ENCODE measurements at places on chromosomes 3 and 15. TPM values are rescaled to one million over a fixed set of nuclear protein-coding genes. Genes with fewer than 3 reads are reported as not detected.

DNA sequence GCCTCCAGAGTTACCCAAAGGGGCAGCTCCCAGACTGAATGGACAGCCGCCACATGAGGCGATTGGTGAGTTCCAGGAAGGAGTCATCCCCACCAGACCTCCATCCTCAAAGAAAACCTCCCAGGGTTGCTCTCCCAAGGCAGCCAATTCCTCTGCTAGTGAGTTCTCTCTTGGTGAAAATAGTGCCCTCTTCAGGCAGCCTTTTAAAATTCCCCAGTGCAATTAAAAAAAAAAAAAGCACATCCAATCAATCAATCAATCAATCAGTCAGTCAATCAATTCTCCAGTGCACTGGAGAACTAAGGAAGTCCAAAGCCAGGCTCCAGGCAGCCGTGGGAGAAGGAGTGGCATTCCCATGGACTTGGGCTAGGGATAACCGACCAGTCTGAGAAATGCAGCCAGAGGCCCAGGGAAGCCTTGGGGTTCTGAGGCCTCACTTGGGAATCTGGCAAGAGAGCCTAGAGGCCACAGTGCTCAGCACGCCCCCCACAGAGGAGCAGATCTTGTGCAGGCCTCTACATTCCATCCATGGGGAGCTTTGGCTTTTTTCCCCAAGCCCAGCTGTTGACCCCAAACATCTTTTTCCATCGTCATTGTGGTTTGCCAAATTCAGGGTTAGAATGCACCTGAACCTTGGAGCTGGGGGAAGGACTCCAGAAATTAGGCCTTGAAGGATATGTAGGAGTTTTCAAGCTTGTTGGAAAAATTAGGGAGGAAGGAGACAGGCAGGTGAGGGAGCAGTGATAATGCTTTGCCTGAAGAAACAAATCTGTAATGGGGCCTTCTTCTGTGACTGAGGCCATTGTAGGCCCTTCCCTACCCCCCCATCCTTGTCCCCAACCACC is 4.8 kb downstream of the PAQR5 start:
- no peak for DNase-seq

DNA sequence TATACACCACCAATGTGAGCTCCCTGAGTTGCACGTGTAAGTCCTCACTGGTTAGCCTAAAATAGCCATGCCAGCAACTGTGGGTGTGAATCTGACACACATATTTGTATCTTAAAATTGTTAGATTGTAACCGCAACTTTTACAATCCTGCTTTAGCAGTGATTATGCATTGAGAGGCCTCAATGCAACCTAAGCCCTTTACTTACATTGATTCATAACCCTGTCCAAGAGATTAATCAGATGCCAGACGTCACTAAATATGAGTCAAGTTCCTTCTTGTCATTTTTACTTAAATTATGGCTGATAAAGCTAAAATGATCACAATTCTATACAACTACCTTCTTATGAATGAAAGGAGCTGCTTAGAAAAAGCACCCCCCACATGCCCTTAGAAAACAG is 46.9 kb downstream of the IL17RD start:
- no peak for DNase-seq

DNA sequence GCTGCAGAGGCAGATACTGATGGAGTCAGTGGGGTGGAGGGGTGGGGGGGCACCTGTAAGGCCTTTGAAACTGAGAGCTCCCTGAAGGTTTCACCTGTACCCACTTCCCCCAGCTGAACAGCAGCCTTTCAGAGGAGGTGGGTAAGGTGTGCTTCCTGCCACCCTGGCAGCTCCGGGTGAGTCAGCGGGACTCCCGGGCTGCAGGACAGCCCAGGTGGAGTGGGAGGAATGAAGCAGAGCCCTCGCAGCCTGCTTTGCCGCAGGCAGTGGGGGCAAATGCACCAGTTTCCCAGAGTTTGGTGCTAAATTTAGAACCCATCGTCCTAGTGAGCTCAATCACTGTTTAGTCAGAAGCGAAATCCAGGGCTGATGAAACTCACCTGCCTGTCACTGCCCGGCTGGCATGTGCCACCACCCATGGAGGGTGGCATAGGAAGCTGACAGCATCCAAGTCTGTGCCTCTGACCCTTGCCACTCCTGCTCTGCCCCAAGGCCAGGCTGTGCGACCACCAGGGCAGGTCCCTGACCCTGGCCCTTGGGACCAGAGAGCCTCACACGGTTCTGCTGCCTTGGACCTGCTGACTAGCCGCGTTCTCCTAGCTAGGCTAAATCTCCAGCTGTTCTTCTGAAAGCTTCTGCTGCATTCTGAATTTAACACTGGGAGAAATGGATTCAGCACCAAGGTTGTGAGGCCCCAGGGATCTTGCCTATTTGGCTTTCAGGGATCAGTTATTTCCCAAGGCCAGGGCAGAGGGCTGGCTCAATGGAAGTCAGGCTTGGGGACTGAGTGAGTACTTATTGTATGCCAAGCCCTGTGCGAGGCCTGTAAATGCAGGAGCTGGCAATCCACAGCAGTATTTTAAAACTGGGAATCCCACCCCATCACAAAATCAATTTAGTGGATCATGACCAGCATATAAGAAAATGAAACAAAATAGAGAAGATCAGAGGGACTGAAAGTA is 67.3 kb upstream of the RASGRF1 start:
- no peak for DNase-seq

- DNase-seq: no peak
Observed at GRCh38 chr3:100213891-100214573, 46.8 kb upstream of the TBC1D23 start.

DNA sequence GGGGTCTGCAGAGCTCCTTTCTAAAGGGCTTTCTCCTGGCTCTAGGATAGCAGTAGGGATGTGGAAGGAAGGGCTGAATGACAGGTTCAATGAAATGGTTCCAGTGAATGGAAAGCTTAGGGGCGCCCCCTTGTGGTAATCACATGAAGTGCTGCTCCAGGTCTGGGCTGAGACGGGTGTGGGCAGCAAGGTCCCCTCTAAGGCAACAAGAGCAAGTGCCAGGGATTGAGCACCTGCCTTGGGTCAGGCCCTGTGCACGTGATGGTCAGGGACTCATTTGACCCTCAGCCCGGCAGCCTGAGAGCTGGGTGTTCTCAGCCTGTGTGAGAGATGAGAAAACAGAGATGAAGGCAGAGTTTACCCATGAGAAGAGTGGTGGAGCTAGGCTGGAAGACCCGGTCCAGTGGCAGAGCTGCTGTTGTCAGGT is 12.1 kb upstream of the CX3CR1 start:
- DNase-seq: peak; percentile 35

GRCh38 chr3:45958321-45958791 is 15.1 kb downstream of the CXCR6 start:
- DNase-seq: peak; percentile 69

GRCh38 chr3:25831578-25831977 is 41.7 kb downstream of the OXSM start:
- peak; percentile 33 for DNase-seq

DNA sequence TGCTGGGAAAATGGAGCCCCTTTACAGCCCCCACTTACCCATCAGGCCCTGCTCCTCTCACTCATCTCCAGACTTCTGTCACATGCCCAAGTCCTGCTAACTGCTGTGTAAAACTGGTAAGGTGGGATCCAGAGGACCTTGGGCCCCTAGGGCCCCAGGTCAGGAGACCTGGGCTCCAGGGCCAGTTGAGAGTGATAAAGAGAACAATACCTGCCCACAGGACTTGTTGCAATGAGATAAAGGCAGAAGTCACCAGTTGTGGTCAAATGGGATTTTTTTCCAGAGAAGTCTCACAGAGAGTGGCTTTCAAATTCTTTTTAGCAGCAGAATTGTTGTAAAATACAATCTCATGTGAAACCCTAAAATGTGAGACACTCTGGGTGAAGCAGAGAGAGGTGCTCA is 753 bp downstream of the FURIN start:
- DNase-seq: no peak

GRCh38 chr15:90062462-90062932 is 39.8 kb downstream of the IDH2 start:
- DNase-seq: no peak

GRCh38 chr3:184235381-184236032 is 6.1 kb downstream of the VWA5B2 start:
- DNase-seq: peak; percentile 29

DNA sequence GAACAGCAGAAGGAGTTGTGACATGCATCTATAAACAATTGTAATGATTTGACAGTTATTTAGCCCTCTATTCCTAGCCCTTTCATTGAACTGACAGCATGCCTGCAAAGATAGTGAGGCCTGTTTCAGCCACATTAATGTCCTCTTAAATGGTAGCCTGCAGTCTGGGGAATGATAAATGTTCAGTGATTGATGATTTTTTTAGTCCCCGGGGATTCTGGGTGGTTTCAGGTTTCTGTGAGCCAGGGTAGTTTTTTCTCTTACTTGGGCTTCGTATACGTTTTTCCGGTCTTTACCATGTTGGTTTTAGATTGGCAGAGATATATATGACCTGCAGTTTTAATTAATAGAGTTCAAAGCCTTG is 172.0 kb downstream of the TCF12 start:
- no peak for DNase-seq

- no peak for DNase-seq
Observed at GRCh38 chr3:135760581-135760980, 204.9 kb upstream of the PPP2R3A start.

DNA sequence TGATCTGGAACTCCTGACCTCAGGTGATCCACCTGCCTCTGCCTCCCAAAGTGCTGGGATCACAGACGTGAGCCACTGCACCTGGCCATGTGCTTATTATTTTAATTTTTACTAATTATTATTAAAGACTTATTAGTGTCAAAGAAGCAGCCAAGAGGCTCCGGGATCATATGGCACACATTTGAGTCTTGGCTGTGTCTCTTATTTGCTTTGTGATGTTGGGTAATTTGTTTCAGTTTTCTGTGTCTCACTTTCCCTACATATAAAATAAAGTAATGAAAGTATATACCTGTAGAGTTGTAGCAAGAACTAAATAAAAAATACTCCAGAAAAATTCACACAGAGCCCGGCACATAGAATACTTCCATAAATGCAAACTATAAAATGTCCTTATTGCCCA is 238.0 kb upstream of the TBL1XR1 start:
- no peak for DNase-seq

GRCh38 chr3:17151598-17152373 is 267.0 kb downstream of the PLCL2 start:
- no peak for DNase-seq

GRCh38 chr3:178182337-178182779 is 353.9 kb upstream of the KCNMB2 start:
- no peak for DNase-seq

GRCh38 chr15:100206643-100207042 is 135.1 kb downstream of the ADAMTS17 start:
- DNase-seq: no peak

GRCh38 chr15:73139744-73140553 is 87.7 kb downstream of the NEO1 start:
- no peak for DNase-seq

- no peak for DNase-seq
Observed at GRCh38 chr3:168988853-168989252, 674.7 kb downstream of the MECOM start.

- no peak for DNase-seq
Observed at GRCh38 chr3:190716211-190716610, 146.3 kb downstream of the GMNC start.

DNA sequence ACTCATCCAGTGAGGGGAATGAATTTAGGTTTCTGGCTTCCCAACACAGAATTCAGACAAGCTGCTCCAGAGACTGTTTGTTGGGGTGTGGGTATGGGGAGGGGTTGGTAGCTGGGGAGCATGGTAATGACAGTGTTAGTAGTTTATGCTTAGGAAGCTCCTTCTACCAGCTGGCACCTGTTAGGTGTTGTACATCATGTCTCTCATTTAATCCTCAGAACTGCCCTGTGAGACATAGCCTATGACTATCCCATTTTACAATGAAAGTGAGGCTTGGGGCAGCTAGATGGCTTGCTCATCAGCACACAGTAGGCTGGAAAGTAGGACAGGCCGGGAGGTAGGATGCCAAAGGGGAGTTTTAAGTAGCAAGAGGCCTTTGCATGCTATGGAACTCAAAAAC is 2.5 kb downstream of the EIF4E3 start:
- DNase-seq: no peak

DNA sequence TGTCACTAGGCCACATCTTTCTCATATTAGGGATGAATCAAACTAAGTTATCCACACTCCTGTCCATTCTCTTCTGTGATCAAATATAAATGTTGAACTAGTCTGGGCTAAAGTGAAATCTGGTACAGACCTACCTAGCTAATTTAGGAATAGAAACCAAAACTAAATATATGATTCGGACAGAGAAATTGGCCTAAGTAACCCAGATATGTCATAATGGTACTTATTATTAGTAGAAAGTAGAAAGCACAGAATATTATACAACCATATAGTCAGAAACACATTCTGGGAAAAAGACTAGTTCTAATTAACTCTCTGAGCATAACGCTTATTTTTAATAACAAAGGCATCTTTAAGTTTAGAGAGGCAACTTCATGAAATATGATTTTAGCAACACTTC is 389.0 kb downstream of the LSAMP start:
- DNase-seq: no peak

DNA sequence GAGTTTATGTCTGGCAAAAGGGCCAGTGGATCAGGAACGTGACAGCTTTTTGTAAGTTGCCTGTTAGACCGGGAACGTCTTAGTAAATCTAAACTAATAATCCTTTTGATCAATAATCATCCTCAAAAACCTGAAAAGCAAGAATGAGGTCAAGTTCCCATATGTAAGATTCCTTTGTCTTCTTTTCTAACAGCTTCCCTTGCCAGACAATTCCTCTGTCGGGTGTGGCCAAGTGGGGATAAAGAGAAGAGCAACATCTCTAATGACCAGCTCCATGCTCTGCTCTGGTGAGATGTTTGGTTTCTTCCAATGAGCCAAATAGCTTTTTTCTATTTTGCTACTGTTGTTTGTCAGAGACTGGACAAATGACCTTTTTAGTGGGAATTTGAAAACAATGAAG is 19.8 kb downstream of the FANCD2OS start:
- no peak for DNase-seq

The BLM gene
- total RNA-seq: 4.9 TPM

The ZNF148 gene
- 51.4 TPM for total RNA-seq

The SMARCC1 gene
- 65.8 TPM for total RNA-seq

The STRA6 gene
- total RNA-seq: 2.9 TPM

The SRGAP3 gene
- 0.79 TPM for total RNA-seq

The ISLR gene
- total RNA-seq: 5.2 TPM

The RAD18 gene
- total RNA-seq: 30.9 TPM

The SLCO3A1 gene
- 6.3 TPM for total RNA-seq

The VILL gene
- total RNA-seq: 4.8 TPM

The ATP2B2 gene
- not detected for total RNA-seq

The GATA2 gene
- 77.4 TPM for total RNA-seq

The ERC2 gene
- not detected for total RNA-seq
